ENCODE measurements at places on chromosomes 2 and 18.

- DNase-seq: no peak
These were observed 663.5 kb downstream of the LRP1B start for GRCh38 chr2:141467331-141467730.

DNA sequence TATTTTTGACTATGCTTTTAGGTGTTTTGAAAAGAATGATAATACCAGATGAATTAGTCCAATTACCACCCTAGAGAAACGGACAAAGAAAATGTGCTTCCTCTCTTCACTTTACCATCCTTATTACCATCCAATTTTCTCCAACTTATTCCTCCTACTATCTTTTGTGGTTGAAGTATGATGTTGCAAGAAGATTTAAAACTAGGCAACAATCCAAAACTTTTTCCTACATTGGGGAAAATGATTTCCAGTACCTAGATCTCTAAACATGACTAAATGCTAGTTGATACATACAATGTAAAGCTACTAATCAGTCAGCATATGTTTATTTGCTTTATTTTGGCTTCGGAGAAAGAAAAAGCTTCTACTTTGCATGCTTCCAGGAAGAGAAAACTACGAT, 355.0 kb upstream of the LYPD1 start:
- DNase-seq: no peak

DNA sequence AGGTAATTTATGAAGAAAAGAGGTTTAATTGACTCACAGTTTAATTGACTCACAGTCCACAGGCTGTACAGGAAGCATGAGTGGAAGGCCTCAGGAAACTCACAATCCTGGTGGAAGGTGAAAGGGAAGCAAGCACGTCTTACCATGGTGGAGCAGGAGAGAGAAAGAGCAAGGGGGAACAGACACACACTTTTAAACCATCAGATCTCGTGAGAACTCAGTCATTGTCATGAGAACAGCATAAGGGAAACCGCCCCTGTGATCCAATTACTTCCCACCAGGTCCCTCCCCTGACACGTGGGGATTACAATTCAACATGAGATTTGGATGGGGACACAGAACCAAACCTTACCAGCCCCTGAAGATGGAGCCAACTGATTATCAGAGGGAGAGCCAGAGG, 11.2 kb upstream of the PUM2 start:
- DNase-seq: no peak

DNA sequence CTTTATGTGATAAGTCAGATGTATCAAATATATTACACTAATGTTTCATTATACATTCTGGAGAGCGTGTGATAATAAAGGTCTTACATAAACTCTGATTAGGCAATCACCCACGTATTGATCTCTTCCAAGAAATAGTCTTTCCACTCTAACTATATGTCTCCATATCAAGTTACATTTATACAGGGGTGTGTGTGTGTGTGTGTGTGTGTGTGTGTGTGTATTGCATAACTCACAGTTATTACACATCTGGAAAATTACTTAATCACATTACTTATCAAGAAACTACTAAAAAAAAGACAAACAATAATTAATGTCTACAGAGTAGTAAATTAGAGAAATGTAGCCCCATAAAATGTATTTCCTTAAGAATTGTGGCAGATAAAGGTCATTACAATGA, 339.8 kb downstream of the CDH19 start:
- no peak for DNase-seq

DNA sequence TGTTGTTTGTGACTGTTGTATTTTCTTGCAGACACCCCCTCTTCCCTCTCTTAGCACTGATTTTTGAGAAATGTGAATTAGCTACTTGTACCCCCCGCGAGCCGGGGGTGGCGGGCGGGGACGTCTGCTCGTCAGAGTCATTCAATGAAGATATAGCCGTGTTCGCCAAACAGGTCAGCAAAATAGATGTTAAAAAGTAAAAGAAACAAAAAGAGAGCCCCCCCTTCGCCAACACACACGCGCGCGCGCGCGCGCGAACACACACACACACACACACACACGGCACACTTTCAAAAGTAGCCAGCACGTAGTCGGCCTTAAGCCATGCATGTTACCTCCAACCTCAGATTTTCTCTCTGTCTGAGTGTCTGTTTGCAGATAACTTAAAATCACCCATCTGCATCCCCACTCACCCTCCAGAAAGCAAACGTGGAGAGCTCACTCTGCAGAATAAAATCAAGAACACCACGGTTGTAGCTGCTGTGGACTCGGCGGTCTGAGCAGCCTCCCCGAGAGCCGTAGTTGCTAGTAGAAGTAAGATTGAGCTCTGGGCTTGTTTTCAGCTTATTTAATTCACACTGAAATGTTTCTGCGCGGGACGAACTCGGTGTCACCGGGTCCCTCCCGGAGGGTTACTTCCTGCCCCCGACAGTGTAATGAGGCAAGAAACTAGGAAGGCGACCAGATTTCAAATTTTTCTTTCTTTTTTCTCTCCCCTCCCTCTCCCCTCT, 5.1 kb downstream of the MEIS1 start:
- DNase-seq: no peak

GRCh38 chr2:101987832-101988231, 3.9 kb upstream of the IL1R2 start:
- DNase-seq: no peak

GRCh38 chr18:26865557-26865956, at the start of gene AQP4:
TSS of gene AQP4 (minus strand) at chr18:26865707. CDS start at chr18:26865689, 18 bp downstream.
- DNase-seq: no peak

DNA sequence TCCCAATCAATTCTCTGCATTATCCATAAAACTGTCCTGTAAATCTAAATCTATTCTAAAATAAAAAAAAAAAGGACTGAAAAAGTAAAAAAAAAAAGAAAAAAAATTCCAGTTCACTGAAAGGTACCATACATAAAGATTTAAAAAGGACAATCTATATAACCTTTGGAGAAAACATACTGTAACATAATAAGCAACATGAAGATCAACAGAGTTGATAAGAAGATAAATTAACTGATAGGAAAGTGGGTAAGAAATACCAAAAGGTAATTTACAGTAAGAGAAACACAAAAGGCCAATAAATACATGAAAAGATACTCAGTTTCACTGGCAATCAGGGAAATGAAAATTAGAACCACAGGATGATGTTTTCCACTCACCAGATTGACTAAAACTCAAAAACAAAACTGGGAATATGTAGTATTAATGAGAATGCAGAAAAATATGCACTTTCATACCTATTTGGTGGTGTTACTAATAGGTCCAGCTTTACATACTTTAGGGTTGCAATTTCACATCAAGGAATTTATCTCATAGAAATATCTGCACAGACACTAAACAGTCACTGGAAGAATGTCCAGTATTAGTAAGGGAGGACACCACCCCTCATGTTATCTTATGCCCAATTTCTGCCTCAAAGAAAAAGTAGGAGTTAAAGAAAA, 48.3 kb upstream of the SEMA4C start:
- DNase-seq: no peak

- DNase-seq: peak; percentile 22
These were observed 12.0 kb downstream of the ONECUT2 start for GRCh38 chr18:57447154-57447621.

DNA sequence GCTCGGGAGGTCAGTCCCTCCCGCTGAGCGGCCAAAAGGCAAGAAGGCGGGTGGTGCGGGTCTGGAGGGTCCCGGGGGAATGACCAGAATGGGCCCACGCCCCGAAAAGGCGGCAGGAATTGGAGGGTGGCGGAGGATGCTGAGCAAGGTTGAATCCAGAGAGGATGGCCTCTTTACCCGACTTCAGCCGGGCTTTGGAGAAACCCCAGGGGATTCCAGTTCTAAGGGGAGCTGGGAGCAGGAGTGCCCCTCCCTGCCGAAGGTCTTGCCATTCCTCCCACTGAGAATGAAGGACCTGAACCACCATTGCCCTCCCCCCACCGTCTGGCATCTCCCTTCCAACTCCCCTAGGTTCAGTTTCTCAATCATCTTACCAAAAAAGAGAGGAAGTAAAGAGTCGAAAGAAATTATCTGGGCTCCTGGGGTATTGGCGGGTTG, 38.9 kb upstream of the ATP6V1B1 start:
- DNase-seq: no peak

DNA sequence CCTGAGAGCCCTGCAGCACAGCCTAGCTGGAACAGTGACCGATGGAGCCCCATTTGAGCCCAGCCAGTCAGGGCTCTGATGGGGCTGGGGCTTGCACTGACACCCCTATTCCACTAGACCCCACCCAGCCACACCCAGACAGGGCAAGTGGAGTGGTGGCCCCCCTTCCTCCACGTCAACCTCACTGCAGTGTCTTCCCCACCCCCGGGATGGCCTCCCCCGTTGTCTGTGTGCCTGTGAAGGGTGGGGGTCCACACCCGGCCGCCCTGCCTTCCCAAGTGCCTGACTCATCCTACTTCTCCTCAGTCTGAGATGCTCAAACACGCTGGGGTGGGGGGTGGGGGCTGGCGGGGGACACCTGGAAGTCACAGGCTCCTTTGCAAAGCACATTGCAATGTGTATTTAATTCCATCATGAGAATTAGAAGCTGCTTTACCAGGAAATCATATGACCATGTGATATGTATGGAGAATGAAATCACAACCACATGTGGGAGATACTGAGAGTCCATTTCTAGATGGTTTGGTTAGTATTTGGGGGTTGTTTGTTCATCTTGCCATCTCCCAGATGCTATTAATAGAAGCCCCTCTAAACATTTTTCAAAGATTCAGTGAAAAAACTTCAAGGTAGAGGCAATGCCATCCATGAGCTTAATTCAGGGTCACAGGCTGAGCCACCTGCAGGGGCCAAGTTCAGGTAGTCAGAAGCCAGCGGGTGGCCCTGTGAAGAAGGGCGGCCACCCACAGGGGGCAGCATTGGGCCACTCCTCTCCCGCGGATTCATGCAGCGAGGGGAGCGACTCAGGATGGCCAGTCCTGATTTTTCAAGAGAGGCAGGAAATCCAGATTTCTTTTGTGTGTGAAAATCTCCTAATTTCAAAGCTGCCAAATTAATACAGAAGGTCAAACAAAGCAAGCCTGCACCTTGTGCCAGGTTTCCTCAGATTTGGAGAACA, 22.7 kb upstream of the GMPPA start:
- DNase-seq: peak; percentile 69

- peak; percentile 33 for DNase-seq
These were observed 97.6 kb downstream of the NDUFA10 start for GRCh38 chr2:239927424-239927981.

GRCh38 chr2:146873056-146873455, 971.8 kb upstream of the ACVR2A start:
- DNase-seq: no peak

DNA sequence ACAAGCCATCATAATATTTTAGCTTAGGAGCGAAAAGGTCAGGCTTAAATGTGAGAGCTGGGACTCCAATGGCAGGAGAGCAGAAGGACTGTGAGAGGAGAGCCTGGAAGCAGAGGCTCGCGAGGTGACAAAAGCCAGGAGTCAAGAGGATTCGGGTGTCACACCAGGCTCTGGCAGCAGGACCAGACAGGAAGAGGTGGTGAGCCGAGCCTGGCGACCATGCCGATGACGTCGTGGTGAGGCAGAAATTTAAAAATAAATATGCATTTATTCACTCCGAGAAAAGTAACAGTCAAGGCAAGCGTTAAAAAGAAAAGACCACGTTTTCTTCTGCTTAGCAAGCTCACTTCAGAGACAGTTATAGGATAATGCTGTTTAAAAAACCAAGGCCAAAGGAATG, 31.3 kb upstream of the ZNF236 start:
- DNase-seq: no peak

- DNase-seq: no peak
These were observed 42.5 kb upstream of the FOSL2 start for GRCh38 chr2:28350196-28350595.

- no peak for DNase-seq
These were observed 811 bp upstream of the SCG2 start for GRCh38 chr2:223602972-223603371.

- DNase-seq: peak; percentile 50
These were observed 11.5 kb downstream of the MFSD2B start for GRCh38 chr2:24021122-24021998.

GRCh38 chr2:111950236-111950635, 51.8 kb downstream of the MERTK start:
- no peak for DNase-seq

DNA sequence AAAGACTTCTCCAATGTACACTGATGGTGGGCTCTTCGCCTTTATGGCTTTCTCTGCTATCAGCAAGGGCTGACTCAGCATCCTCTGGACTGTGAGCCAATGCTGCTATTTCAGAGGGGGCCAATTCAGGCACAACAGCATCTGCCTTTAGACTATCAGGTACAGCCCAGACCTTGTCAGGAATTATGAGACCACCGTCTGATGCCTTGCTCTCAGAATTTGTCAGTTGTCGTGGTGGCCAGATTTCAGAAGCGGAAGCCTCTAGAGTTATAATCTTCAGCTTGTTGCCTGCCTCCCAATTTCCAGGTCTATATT, 92.7 kb downstream of the ALPK2 start:
- no peak for DNase-seq

DNA sequence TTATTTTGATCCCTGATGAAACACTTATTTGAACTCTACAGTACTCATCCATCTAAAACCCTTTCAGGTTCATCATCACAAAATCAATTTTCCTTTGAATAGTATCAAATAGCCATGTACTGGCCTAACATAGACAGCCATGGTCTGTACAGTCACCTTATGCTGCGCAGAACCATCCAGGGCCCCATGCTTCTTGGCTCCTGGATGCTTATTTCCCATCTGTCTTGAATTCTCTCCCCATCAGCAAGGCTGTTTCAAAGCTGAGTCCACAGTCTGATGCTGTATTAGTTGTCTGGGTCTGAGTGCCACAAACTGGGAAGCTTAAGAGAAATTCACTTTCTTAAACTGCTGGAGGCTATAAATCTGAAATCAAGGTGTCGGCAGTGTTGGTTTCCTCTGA, 290.2 kb downstream of the OSR1 start:
- DNase-seq: no peak

DNA sequence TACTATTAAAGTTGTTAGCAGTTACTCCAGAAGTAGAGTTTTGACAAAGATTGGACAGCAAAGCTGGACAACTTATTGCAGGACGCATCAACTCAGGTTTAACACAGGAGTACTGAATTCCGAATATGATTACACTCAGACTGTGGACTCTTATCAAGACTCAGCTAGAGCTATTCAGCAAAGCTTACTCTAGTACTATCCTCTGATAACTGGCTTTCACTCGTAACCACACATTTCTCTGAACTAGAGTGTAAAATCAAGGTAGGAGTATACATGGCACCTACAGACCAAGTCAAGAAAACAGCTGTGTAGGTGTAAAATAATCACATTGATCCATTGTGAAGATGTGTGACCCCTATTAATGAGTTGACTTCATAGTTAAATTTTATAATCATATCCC, 154.2 kb downstream of the RIT2 start:
- DNase-seq: no peak

- DNase-seq: no peak
These were observed 169.6 kb upstream of the SIX2 start for GRCh38 chr2:45178854-45179253.

All from hematopoietic multipotent progenitor cell treated with erythropoietin and hydrocortisone succinate and interleukin-3 and kit ligand, for 8 days (in vitro differentiated cells).